IMR-90 (cell line): ENCODE measurements at places on chromosomes 11 and 22.

DNA sequence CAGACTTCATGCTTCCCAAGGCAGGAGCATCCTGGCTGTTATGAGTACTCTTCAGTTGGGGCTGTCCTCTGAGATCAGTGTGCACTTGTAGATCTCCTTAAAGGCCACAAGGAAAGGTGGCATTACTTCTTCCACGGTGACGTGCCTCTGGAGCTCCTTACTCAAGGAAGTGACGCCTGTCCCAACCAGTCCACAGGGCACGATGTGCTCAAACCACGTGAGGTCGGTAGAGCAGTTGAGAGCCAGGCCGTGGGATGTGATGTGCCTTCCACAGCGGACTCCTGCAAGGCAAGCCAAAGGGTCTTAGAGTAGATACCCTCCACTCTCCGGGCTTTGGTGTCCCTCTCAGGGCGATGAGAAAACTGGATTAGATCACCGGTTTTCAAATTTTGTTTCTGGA, 1.4 kb downstream of the LIPT2 start:
- DNase-seq = no peak

DNA sequence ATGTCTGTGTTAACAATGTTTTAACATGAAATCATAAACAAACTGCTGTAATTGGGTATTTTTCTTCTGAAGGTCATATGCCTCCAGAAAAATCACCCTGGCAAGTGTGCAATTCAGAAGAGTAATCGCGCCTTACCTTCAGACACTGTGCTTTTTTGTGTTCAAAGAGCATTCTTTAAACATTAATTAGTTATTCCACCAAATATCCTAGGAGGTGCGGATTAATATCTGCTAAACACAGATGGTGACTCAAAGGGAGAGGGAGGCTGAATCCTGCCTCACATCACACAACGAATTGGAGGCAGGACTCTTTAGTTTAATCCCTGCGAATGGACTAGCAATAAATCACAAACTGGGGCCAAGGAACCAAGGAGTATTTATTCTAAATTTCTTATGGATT, 213.0 kb downstream of the NTM start:
- DNase-seq = no peak

GRCh38 chr11:114942207-114942606, 263.9 kb downstream of the NXPE2 start:
- no peak for DNase-seq

DNA sequence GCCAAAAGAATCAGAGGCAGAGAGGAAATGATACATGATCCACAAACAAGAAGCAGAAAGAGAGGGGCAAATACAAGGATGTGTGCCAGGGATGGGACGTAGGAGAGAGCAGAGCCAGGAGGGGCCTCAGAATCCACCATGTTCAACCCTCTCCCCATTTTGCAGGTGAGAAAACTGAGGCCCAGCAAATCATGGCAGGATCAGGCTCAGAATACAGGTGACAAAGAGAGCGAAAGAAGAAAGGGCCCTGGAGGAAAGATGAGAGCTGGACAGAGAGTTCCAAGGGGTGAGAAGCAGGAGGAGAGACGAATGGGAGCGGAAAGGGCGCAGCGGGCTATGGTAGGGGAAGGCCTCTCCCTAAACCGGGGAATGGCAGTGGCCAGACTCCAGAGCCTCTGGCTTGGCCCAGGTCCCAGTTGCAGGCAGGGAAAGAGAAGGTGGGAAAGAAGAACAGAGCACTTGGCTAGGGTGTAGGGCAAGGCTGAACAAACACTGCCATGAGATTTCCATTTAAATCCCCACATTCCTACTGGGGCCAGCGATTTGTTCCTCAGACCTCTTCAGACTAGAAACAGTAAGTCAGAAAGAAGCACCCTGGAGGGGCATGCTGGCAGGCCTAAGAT, 44.4 kb upstream of the TSKU start:
- no peak for DNase-seq

- DNase-seq = no peak
Observed at GRCh38 chr11:30153008-30153407, 77.8 kb upstream of the FSHB start.

DNA sequence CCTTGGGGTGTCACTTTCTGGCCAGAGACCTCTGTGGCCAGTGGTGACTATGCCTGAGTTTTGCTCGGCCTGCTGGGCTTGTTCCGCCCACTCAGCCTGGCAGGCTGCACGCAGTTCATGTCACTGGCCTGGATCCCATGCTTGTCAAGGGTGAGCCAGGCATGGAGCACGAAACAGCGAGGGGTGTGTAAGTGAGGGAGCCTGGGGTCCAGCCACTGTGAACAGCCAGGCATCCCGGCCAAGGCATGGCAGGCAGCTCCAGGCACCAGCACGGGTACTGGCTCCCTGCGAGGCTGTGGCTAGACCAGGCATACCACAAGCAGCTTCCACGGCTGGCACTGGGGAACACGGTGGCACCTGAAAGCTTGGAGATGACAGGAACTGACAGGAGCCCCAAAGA, 214.3 kb downstream of the LRRC4C start:
- no peak for DNase-seq

DNA sequence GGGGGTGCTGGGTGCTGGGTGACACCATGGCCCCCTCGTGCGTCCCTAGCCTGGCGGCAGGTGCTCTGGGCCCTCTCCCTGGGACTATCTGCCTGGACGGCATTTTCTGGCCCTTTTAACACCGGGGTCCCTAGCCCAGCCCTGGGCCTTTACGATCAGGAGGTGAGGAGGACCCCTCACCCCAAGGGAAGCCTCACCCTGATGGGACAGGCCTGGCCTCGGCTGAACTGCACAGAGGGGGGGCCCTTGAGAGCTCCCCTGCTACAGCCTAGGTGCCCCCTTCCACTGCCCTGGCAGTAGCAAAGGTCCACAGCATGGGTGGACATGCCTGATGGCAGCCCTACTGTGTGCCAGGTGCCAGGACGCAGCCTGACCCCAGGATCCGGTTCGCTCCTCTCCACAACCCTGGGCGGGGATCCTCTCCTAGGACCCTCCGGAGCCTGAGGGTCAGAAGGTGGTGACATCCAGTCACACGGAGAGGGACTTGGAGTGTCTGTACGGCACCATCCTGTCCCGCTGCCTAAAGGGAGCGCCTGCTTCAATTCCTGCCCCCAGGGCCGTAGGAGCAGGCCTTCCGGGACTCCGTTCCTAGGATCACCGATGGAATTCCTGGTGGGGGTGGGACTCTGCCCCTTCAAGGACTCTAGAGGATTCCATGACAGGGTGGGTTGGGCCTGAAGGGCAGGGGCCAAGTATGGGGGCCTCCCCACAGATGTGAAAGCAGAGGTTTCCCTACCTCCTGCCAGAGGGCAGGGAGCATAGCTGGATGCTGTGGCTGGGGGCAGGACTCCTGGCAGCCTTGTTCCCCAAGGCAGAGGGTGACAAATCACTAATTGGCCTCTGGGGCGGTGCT, 33.0 kb upstream of the TH start:
- DNase-seq = no peak

DNA sequence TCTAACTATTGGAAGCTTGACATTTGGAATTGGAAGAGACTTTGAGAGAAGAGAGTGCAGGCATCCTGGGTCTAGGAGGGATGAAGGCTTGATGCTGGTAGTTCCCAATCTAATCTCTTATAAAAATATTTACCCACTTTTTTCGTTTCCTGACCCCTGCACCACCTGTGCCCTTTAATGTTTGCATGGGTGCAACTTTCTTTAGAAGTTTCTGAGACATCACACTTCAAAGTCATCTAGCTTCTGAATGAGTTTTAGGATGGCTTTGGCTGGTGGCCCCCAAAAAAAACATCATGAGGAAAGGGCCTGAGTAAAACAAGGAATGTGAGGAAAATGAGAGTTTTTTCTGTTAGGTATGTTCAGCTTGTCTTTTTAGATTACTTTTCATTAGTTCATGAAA, 1.1 kb downstream of the POLD3 start:
- no peak for DNase-seq

GRCh38 chr11:59776210-59777066, 21.3 kb downstream of the STX3 start:
- peak; percentile 78 for DNase-seq

- peak; percentile 74 for DNase-seq
Observed at GRCh38 chr11:104148074-104148473, 15.9 kb downstream of the PDGFD start.

DNA sequence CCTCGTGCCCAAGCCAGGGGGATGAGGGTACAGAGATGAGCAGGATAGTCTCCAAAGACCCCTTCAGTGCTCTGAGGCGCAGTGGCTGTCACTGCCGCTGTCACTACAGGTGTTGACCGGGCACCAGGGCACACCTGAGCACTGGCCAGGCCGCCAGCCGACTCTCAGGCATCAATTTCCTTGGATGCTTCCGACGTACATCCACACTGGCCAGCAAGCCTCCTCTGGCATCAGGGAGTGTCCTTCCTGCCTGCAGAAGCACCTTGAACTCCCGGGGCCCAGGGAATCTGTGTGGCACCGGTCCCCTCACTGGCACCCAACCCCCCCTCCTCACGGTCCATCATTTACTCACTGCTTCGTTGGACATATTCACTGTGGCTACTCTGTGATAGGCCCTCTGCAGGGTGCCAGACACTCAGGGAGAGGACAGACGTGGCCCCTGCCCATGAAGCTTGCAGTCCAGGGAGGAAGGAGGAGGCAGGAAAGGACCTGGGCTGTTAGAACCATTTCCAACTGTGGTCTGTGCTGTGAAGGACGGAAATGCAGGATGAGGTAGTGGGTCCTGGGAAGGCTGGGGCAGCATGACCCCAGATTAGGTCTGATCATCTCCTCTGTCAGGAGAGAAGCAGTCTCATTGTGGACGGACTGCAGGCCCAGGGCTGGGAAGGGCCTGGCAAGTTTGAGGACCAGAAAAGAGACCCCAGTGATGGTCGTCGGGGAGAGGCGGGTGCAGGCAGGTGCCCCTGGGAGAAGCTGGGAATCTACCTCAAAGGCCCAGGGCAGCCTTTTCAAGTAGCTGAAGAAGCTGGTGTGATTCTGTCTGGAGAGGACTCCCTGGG, 46.3 kb upstream of the ANO1 start:
- no peak for DNase-seq

GRCh38 chr22:31812977-31813605, 59.3 kb downstream of the DEPDC5 start:
- no peak for DNase-seq

DNA sequence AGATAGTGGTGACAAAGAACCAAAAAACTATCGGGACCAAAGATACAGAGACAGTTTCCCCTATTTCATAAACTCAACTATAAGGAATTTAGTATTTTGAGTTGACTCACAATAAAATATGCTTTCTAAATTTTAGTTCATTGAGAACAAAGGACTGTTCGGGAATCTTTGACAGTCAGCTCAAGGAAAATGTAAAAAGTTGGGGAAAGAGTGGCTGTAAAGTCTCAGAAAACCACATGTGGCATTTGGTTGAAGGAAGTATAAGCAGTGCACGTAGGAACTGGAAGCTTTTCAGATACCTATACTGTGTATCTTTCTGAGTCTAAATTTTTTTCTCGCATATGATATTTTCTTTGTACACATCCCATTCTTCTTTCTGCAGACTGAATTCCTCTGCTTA, 688.9 kb downstream of the KCNA4 start:
- no peak for DNase-seq

GRCh38 chr22:36443198-36443770, 38.2 kb downstream of the TXN2 start:
- DNase-seq = no peak

DNA sequence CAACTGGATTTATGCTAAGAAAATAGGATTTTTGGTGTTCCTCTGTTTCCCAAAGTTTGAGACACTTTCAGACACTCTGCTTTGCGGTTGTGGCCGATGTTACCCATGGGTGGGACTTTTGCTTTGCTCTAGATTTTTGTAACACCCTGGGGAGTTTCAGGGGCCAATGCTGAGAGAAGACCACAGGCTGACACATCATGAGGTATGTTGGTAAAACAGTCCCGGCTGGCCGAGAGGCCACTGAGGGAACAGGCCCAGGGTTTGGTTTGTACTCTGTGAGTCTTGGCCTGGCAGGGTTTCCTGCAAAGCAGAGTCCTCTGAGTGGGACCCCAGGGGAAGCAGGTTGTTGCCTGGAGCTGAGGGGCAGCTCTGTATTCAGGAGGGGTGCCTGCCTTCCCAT, 78.5 kb upstream of the PITPNB start:
- DNase-seq = peak; percentile 25

GRCh38 chr22:18962308-18962635, 26.2 kb upstream of the PRODH start:
- no peak for DNase-seq

DNA sequence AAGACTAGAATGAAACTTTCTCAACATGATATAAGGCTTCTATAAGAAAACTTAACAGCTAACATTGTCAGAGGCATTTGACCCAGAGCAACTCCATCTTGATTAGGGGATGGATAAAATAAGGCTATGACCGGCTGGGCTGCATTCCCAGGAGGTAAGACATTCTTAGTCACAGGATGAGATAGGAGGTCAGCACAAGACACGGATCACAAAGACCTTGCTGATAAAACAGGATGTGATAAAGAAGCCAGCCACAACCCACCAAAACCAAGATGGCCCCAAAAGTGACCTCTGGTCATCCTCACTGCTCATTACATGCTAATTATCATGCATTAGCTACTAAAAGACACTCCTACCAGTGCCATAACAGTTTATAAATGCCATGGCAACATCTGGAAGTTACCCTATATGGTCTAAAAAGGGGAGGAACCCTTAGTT, 135.2 kb downstream of the TTC28 start:
- DNase-seq = peak; percentile 24

DNA sequence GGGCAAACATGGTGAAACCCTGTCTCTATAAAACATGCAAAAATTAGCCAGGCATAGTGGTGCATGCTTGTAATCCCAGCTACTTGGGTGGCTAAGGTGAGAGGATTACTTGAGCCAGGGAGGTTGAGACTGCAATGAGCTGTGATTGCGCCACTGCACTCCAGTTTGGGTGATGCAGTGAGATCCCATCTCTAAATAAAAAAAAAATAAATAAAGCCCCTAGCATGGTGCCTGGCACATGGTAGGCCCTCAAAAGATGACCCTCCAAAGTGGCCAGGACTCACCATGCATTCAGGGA, 74.6 kb downstream of the PTPRJ start:
- no peak for DNase-seq

- DNase-seq = peak; percentile 83
Observed at GRCh38 chr11:33779849-33780528, 5.7 kb upstream of the FBXO3 start.

- DNase-seq = no peak
Observed at GRCh38 chr11:2296913-2297622, 4.7 kb downstream of the C11orf21 start.

DNA sequence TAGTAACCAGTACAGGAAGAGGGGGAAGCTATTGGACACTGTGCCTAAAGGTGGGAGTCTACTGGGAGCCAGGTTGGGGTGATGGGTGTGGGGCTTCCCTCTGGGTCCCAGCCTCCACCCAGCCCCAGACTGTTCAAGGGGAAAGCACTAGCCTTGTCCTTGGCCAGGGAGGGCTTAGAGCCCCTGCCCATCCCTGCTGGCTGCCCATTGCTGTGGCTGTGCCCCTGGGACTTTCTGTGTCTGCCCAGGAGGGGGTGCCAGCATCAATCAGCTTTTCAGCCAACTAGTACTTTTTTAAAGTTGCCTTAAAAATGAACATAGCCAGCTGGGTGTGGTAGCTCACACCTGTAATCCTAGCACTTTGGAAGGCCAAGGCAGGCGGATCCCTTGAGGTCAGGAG, 19.9 kb downstream of the INCENP start:
- DNase-seq = no peak

- peak; percentile 41 for DNase-seq
Observed at GRCh38 chr11:70099578-70100279, 21.6 kb downstream of the ANO1 start.
